PC-9 (cell line): ENCODE measurements at places on chromosomes 5 and 9.

DNA sequence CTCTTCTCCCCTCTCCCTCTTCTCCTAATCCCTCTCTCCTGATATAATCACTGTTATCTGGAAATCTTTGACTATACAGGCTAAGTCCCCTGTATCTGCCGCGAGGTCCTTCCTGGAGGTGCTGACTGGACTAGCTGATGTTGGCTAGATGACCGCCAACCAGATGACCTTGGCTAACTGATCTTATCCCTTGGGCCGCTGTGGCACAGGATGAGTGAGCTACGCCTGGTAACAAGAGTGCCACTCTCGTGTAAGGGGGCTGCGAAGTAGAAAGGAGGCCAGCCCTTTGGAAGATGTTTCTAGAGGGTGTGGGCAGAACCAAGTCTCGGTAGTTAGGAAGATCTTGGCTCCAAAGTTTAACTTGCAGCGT lies 345 bp upstream of the PRRC1 start:
- H3K27me3 ChIP-seq, result no peaks in the 10 kb centered on the region
- peaks cover 25% of the 10 kb centered on the region for H3K36me3 ChIP-seq
- H3K4me3 ChIP-seq, result peak overlapping the region; percentile 95; the same call in 1 of the 2 replicates
- DNase-seq, result no peak
- peak overlapping the region; percentile 3; the same call in 1 of the 2 replicates for H3K27ac ChIP-seq
- peaks cover 16% of the 10 kb centered on the region for H3K4me1 ChIP-seq

GRCh38 chr5:161311146-161311708 lies 235.3 kb downstream of the GABRB2 start:
- H3K27ac ChIP-seq, result no peak overlapping the region
- no peak for DNase-seq
- peaks cover 5% of the 10 kb centered on the region; the same call in 1 of the 2 replicates for H3K27me3 ChIP-seq
- no peaks in the 10 kb centered on the region for H3K4me1 ChIP-seq

DNA sequence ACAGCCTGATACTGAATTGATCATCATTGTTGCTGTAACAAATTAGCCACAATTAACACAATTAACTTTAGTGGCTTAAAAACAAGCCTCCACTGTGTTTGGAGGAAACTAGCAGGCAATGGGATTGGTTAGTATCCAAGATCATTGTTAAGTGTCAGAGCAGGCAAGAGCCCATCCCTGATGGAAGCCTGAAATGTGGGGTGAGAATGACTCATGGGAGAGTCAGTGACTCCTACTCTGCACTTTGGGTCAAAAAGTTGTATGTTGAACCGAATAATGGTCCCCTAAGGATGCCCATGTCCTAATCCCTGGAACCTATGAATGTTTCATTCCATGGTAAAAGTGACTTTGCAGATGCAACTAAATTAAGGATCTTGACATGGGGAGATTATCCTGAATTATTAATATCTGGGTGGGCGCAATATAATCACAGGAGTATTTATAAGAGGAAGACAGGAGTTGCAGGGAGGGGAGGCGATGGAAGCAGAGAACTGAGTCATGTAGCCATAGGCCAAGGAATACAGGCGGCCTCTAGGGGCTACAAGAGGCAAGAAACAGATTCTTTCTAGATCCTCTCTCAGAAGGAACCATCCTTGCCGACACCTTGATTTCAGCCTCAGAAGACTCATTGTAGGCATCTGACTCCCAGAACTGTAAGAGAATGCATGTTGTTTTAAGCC lies 28.8 kb downstream of the ALG2 start:
- H3K4me3 ChIP-seq, result no peak overlapping the region
- H3K36me3 ChIP-seq, result no peaks in the 10 kb centered on the region
- no peak overlapping the region for H3K27ac ChIP-seq

DNA sequence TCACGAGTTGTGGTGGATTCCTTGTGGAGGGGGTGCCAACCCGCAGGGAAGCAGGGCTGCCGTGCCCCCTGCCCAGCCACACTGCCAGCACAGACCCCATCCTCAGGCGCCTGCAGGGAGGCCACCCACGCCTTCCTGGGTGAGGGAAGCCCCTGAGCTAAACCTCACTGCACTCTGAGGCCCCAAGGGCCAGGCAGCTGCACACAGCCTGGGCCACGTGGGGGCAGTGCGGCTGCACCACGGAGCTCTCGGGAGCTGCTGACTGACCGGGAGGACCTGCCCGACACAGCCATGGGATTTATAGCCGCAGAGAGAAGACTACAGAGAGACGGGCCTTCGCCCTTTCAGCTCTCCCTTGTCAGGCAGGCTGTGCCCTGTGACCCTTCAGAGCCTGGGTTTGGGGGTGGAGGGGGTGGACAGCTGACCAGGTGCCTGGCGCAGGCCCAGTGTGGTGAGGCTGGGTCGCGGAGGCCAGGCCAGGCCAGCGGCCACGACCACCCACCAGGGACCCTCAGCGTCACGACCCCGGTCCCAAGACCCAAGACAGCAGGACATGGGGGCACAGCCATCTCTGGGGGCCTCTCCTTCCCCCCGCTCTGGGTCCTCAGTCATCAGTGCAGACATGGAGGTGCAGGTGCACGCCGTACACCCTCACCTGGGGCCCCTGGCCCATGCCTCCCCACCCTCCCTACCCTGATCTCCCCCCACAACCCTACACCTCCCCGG lies 4.3 kb upstream of the AHRR start:
- no peaks in the 10 kb centered on the region for H3K27me3 ChIP-seq
- peak; percentile 89 for DNase-seq
- H3K27ac ChIP-seq, result no peak overlapping the region
- 0 out of 2 replicates have a peak, but pooled peaks cover 10% of the 10 kb centered on the region for H3K36me3 ChIP-seq
- no peak overlapping the region for H3K4me3 ChIP-seq

- H3K36me3 ChIP-seq, result no peaks in the 10 kb centered on the region
- no peak overlapping the region for H3K27ac ChIP-seq
Measured at GRCh38 chr5:89596821-89597220, 713.8 kb upstream of the MEF2C start.

DNA sequence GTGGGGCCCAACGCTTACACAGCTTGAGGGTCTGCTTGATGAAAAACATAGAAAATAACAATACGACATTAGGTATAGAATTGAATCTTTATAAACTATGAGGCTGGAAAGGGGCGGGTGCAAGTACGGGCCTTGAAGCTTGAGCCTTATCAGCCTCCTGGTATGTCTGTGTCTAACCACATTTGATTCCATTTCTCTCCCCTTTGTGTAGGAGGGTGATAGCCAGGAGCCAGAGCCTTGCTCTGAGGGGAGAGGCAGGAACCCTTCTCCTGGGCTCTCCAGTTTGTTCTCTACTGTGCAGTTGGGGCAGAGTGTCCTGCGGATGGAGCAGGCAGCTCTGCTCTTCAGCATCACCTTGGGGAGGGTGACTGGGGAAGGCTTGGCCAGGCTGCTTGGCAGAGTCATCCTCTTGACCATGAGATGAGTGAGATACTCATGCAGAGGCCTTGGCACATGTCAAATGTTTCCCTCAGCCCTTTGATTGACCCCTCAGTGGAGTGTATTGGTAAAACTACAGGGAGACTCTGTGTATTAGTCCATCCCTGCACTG lies 153.5 kb downstream of the SEMA6A start:
- H3K4me3 ChIP-seq, result no peak overlapping the region
- no peak overlapping the region for H3K27ac ChIP-seq
- DNase-seq, result no peak
- no peaks in the 10 kb centered on the region for H3K27me3 ChIP-seq
- no peaks in the 10 kb centered on the region for H3K4me1 ChIP-seq

- DNase-seq, result no peak
- peaks cover 77% of the 10 kb centered on the region for H3K27me3 ChIP-seq
- H3K4me3 ChIP-seq, result no peak overlapping the region
- no peaks in the 10 kb centered on the region for H3K36me3 ChIP-seq
- H3K27ac ChIP-seq, result no peak overlapping the region
Measured at GRCh38 chr9:133584559-133585476, 24.4 kb downstream of the FAM163B start.

GRCh38 chr9:87195306-87195705 lies 248.0 kb upstream of the GAS1 start:
- H3K4me1 ChIP-seq, result peaks cover 17% of the 10 kb centered on the region; the same call in 1 of the 2 replicates
- no peaks in the 10 kb centered on the region for H3K27me3 ChIP-seq
- DNase-seq, result no peak
- no peak overlapping the region for H3K4me3 ChIP-seq
- no peaks in the 10 kb centered on the region for H3K36me3 ChIP-seq

GRCh38 chr5:141866096-141866495 lies 12.1 kb downstream of the PCDH1 start:
- H3K27me3 ChIP-seq, result no peaks in the 10 kb centered on the region
- peak overlapping the region; percentile 78 for H3K27ac ChIP-seq
- peaks cover 60% of the 10 kb centered on the region for H3K36me3 ChIP-seq
- peaks cover 68% of the 10 kb centered on the region for H3K4me1 ChIP-seq
- peak overlapping the region; percentile 1; the same call in 1 of the 2 replicates for H3K4me3 ChIP-seq

DNA sequence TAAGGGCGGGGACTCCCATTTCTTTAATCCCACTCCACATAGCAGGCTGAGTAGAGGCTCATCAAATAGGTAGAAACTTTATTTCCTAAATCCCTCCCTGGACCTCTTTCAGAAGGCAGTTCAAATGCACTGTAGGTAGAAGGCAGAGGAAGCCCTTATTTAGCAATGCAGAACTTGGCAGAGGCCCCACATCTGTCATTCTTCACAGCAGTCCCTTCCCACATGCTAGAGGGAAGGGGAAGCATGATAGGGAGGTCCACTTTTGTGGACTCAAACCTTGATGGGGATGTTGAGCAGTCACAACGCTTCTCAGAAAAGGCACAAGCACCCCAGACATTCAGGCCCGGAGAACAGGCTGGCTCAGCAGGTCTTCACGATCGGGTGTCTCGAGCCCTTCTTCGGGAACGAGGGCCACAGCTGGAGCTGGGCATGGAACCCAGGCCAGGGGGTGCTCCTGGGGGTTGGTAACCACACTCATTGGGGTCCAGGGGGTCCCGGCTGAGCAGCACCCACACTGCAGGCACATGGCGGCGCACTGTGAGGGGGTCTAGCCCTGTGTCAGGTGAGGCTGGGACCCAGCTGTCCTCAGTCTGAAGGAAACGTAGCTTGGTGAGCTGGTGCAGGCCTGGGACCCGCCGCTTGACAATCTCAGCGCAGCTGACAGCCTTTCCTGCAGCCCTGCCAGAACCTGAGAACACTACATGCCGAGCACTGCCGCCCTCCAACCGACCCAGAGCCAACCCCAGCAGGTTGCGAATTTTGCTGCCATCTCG lies 1.3 kb downstream of the RPP25L start:
- no peak overlapping the region for H3K27ac ChIP-seq
- H3K4me3 ChIP-seq, result peak overlapping the region; percentile 86; the same call in 1 of the 2 replicates
- no peaks in the 10 kb centered on the region for H3K36me3 ChIP-seq
- 0 out of 2 replicates have a peak, but pooled peaks cover 4% of the 10 kb centered on the region for H3K4me1 ChIP-seq
- H3K27me3 ChIP-seq, result no peaks in the 10 kb centered on the region

- H3K4me1 ChIP-seq, result no peaks in the 10 kb centered on the region
- no peak overlapping the region for H3K4me3 ChIP-seq
- no peak overlapping the region for H3K27ac ChIP-seq
- no peak for DNase-seq
Measured at GRCh38 chr5:28156981-28157380, 1118.6 kb upstream of the CDH9 start.

GRCh38 chr5:74281166-74281565 lies 359.4 kb downstream of the ENC1 start:
- H3K4me3 ChIP-seq, result no peak overlapping the region
- no peak for DNase-seq
- no peaks in the 10 kb centered on the region for H3K4me1 ChIP-seq
- no peaks in the 10 kb centered on the region for H3K36me3 ChIP-seq

- DNase-seq, result peak; percentile 93
- H3K27me3 ChIP-seq, result no peaks in the 10 kb centered on the region
- H3K36me3 ChIP-seq, result no peaks in the 10 kb centered on the region
- H3K4me3 ChIP-seq, result peak overlapping the region; percentile 35; the same call in 1 of the 2 replicates
- peaks cover 37% of the 10 kb centered on the region for H3K4me1 ChIP-seq
Measured at GRCh38 chr5:167294882-167295680, 996.4 kb upstream of the WWC1 start.

DNA sequence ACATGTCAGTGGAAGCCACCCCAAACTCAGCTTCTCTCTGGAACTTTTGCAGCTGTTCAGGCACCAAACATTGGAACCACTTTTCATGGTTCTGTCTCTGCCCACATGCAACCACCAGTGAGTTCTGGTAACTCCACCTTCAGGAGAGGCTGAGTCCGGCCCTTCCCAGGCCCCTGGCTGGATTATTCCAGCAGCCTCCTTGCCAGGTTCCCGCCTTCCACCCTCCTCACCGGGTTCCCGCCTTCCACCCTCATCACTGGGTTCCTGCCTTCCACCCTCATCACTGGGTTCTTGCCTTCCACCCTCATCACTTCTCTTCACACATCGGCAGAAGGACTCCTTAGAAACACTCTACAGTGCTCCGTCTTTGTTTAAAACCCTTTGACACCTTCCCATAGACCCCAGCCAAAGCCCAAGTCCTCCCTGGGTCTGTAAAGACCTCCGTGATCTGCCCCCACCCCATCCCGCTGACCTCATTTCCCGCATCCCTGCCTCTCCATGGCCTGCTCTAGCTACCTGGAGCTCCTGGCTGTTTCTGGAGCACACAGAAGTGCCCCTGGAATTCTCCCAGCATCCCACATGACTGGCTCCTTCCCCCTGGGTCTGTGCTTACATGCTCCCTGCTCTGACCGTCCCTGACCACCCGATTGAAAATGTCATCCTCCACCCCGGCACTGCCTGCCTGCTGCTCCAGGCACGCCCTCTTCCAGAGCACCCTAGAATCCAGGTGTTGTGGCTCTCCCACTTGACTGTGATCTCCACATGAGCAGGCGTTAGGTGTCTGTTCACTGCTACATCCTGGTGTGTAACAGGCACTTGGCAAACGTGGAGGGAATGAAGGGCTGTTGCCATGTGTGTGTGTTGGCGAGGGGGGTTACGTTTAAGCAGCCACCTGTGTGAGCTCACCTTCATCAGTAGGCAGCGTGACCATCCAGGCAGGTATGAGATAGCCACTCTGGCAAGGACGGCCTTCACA lies 17.7 kb downstream of the ROPN1L start:
- H3K27me3 ChIP-seq, result no peaks in the 10 kb centered on the region
- no peak overlapping the region for H3K4me3 ChIP-seq

DNA sequence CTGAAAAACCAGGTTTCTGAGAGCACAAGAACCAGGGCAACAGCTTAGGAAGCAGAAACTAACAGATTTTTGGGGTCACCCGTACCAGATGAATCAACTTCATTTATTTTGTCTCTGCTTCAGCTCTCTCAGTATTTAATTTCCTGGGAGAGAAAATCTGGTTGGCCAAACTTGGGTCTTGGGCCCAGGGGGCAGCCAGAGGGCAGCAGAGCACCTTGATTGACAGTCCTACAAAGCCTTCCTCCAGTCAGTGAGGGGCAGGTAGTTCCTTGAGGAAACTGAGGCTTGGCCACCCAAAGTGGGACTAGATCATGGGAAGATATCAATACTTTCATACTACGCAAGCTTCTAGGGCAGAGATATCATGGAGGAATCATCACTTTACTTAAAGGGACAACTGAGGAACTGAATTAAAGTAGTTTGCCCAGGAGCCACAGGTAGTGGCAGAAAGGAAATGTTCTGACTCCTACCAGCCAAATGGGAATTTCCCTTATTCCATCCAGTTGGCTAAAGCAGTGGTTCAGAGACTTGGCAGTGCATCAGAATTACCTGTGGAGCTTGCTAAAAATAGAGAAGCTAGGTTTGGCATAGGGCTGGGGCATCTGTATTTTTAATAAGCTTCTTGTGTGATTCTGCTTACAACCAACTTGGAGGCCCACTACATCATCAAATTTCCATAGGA lies 21.5 kb upstream of the ARHGAP26 start:
- DNase-seq, result no peak
- H3K27me3 ChIP-seq, result no peaks in the 10 kb centered on the region
- H3K4me3 ChIP-seq, result no peak overlapping the region
- no peaks in the 10 kb centered on the region for H3K36me3 ChIP-seq
- H3K27ac ChIP-seq, result no peak overlapping the region

- no peaks in the 10 kb centered on the region for H3K27me3 ChIP-seq
- H3K4me3 ChIP-seq, result no peak overlapping the region
- H3K4me1 ChIP-seq, result peaks cover 13% of the 10 kb centered on the region
- DNase-seq, result no peak
Measured at GRCh38 chr5:9765419-9766140, 135.4 kb upstream of the TAS2R1 start.
